ENCODE measurements at places on chromosomes 2 and 18.
A peak's percentile ranks its signal among the peaks of the same experiment; 100 is the strongest.

DNA sequence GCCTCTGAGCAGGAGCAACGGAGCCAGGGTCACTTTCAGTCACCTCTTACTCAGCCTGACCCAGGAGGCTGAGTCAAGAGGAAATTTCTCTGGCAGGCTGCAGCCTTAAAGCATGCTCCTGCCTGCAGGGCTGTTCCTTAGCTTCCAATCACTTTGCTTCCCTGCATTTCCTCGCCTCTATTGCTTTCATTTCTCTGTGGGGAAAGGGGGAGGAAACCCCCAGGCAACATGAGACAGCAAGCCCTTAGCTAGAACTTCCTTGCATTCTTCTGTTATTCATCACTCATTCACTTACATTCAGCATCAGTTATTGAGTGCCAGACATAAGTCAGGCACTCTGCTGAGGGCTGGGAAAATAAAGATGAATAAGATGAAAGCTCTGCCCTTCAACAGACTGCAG lies 13.0 kb downstream of the XDH start:
- peak; percentile 98 for DNase-seq

DNA sequence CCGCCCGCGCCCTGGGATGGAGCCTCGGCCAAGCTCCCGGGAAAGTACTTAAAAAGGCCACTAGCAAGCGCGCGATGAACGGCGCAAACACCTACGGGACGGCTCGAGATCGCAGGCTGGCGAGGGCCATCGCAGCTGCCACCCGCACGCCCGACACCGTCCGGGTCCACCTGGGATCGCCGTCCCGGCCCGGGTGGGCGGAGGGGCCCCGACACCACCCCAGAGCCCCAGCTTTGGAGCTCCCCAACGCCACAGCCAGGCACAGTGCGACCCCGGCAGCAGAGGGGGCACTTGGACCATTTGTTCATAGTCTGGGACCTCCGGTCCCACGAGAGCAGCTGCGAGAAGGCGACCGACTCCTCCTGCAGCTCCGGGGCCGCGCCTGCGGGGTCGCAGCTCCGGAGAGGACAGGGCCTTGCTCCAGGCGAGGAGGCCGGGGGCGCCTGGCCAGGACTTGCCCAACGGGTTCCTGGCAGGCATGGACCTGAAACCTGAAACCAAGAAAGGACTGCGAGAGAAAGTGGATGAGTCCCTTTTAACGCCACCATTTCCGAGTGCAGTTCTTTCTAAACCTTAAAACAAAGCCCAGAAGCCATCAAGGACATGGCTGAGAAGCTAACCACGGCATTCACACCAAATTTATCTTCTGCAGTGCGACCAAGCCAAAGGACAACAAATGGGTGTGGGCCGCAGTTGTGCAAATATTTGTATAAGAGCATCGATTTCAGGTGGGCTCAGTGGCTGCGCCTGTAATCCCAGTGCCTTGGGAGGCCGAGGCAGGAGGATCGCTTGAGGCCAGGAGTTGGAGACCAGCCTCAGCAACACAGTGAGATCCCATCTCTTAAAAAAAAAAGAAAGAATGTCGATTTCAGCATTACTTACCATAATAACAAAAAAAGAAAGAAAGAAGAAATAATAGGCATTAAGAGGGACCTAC lies 54.0 kb upstream of the IMP4 start:
- DNase-seq, result no peak

- no peak for DNase-seq
Measured at GRCh38 chr2:201674794-201675193, 23.6 kb downstream of the MPP4 start.

GRCh38 chr18:13362607-13363006 lies 144.0 kb downstream of the LDLRAD4 start:
- no peak for DNase-seq

DNA sequence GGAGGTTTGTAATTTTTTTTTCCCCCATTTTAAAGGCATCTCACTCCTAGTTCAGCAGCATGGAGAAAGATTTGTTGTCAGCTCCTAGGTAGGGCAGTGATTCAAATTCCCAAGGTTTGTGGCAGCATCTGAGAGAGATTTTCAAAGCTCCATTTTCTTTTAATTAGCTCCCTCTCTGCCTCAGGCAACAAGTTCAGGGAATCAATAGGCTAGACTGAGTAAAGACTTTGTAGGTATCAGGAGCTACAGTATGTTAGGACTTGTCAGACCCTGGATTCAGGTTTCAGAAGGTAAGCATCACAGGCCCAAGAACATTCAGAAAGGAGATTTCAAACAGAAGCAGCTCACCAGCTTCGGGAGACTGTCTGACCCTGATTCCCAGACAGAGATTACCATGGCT lies 273.3 kb upstream of the ERBB4 start:
- no peak for DNase-seq

DNA sequence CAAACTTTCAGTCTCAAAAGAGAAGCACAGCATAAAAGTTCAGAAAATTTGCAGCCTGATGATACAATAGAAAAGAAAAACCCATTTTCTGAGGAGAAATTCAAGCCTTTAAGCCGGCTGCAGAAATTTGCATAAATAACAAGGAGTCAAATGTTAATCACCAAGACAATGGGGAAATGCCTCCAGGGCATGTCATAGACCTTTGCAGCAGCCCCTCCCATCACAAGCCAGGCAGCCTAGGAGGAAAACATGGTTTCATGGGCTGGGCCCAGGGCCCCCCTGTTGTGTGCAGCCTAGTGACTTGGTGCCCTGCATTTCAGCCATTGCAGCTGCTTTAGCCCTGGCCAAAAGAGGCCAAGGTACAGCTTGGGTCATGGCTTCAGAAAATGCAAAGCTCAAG lies 54.1 kb upstream of the CAVIN2 start:
- DNase-seq, result no peak

DNA sequence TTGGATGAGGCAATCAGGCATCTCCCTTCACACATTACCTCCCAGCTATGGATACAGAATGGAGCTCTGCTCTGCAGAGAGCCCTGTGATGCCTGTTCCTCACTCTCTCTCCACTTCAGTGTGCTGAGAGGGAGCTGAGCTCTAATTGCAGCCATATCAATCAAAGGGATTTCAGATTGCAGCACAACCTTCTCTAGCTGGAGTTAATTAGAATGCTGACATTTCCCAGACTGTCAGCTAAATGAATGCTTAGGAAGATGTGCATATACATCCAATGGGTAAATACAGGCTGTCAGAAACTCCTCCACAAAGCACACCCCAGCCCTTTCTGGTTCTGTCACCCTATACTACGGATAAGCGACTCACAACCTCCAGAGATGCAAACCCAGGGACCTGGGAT lies 402.6 kb downstream of the EIPR1 start:
- DNase-seq, result no peak

- DNase-seq, result no peak
Measured at GRCh38 chr18:456361-457139, 44.0 kb downstream of the COLEC12 start.

DNA sequence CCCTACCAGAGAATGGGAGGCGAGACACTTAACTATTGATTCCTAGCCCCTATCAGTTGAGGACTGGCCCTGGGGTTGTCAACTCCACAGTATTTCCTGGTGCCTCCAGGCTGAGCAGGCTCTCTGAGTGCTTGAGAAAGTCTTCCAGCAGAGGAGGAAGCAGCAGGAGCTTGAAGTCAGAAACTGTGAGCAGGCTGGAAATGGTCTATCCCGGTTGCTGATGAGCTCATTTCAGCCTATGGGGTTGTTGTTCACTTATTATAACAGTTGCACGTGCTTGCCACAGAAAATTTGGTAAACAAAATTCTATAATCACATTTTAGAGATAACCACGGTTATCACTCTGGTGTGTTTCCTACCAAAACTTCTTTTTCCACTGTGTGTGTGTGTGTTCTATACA lies 254.7 kb upstream of the THUMPD2 start:
- no peak for DNase-seq

DNA sequence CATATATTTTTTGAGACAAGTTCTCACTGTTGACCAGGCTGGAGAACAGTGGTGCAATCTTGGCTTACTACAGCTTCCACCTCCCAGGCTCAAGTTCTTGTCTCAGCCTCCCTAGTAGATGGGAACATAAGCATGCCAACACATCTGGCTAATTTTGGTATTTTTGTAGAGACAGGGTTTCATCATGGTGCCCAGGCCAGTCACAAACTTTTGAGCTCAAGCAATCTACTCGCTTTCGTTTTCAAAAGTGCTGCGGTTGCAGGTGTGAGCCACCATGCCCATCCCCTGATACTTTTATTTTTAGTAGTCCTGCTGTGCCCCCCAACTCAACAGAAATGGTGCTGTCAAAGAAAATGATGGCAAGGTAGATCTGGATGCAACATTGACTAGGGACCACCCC lies 1127.3 kb downstream of the SUCLG1 start:
- no peak for DNase-seq

- no peak for DNase-seq
Measured at GRCh38 chr18:11578799-11579198, 30.6 kb upstream of the SLC35G4 start.

- DNase-seq, result peak; percentile 57
Measured at GRCh38 chr18:59606193-59607077, 90.8 kb downstream of the CCBE1 start.

GRCh38 chr2:180823546-180824141 lies 156.8 kb upstream of the UBE2E3 start:
- DNase-seq, result peak; percentile 5

GRCh38 chr18:55251254-55251971 lies 292.2 kb upstream of the CCDC68 start:
- DNase-seq, result no peak

GRCh38 chr2:138503652-138504051 lies 2.1 kb downstream of the SPOPL start:
- DNase-seq, result no peak

DNA sequence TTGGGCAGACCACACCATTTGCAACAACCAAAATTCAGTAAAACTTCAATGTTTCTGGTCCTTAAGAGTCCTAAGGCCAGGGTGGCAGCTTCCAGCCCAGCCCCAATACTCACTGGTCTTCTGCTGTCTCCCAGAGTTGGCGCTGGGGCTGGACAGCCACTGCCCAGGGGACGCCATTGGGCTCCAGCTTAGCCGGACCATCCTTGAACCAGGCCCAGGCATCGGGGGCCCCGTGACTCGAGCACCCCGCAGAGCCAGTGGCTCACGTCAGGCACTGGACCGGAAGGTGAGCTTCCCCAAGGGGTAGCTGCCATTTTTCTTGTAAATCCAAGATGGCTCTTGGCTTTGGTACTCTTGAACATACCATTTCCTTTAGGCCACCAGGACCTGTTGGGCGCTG lies 21.8 kb downstream of the SNED1 start:
- DNase-seq, result no peak

DNA sequence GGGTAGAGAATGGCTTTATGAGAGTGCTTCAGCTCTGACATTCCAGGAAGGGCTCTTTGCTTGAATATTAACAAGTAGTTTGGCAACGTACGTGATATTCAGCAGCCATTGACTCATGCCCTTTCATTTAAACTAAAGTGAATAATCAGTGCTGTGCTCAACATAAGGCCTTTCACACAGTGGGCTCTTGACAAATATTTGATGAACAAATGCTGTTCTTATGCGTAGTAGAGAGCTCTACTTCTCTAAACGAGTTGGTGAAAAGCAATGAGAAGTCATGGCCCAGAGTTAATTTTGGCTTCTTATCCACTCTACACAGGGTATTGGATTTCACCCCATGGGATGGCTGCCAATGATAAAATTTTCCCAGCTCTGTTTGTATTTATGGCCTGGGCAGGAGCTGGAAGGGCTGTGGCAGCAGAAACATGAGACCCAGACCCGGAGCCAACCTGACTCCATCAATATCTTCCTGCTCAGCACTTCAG lies 338.9 kb downstream of the CCDC85A start:
- DNase-seq, result no peak

DNA sequence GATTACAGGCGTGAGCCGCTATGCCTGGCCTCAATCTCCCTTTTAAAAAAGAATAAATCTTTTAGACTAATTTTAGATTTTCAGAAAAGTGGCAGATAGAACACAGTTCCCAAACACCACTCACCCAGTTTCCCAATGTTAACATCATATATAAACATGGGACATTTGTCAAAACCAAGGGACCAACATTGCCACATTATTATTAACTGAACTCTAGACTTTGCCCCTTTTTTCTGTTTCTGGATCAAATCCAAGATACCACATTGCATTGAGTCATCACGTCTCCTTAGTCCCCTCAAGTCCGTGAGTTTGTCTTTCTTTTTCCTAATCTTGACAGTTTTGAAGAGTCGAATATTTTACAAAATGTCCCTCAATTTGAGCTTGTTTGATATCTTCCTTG lies 2.4 kb downstream of the C2orf42 start:
- no peak for DNase-seq

DNA sequence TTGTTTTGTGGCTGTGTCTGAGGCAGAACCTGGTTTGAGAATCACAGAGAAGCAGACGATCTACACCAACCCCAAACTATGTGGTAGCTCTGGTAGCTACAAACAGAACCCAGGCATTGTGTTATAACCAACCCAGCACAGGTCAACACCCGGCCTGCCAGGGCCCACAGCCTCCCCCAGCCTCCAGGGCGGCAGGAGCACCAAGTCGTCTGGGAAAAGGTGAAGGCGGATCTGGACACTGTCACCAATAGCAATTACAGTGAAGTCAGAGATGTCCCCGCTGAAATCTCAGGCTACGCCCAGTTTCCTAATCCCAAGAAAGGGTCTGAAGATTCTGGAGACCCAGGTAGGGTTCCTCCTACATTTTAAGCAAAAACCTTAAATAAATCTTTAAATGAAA lies 3.6 kb downstream of the HJURP start:
- DNase-seq, result no peak
